Activated effector memory CD4-positive, alpha-beta T cell treated with Interleukin-2 at 50 U/mL for 16 hours (primary cell): ENCODE measurements at places on chromosomes 6 and 20.
A peak's percentile ranks its signal among the peaks of the same experiment; 100 is the strongest.

GRCh38 chr6:41334482-41335040, 847 bp upstream of the NCR2 start:
- DNase-seq = no peak

GRCh38 chr6:133106934-133107333, 134.2 kb upstream of the EYA4 start:
- no peak for DNase-seq

GRCh38 chr6:87701676-87702588, at the start of gene AKIRIN2:
TSS of gene AKIRIN2 (minus strand) at chr6:87702233. CDS start at chr6:87701684, 549 bp downstream.
- peak; percentile 96 for DNase-seq

DNA sequence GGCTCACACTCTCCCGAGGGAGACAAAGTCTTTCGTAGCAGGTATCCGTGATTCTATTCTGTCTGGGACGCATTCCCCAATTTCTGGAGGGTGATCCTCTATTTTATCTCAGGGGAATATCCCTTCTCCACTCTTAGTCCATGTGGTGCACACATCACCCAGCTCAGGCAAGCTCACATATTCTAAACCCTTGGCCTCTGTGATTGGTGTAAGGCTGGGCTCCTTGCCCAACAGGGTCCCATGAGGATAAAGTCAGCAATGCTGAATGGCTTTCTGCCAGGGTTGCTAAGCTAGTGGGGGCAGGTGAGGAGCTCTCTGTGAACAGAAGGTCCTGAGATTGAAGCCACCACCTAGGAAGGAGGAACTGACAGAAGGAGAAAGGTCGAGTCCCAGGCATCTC, 137.2 kb downstream of the CDH26 start:
- no peak for DNase-seq

GRCh38 chr6:55290736-55291135, 36.5 kb upstream of the GFRAL start:
- no peak for DNase-seq

DNA sequence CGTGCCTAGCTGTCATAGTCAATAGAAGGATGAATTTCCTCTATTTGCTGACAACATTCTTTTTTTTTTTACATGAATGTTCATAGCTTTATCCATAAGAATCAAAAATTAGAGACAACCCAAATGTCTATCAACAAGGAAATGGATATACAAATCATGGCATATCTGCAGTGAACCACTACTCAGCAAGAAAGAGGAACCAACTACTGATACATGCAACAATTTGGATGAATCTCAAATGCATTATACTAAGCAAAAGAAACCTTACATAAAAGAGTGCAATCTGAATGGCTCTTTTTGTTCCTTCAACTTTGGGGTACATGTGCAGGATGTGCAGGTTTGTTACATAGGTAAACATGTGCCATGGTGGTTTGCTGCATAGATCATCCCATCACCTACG, 17.7 kb upstream of the MCM9 start:
- no peak for DNase-seq
